ENCODE measurements at places on chromosomes 6 and 20. TPM values are rescaled to one million over a fixed set of nuclear protein-coding genes. Genes with fewer than 3 reads are reported as not detected.

DNA sequence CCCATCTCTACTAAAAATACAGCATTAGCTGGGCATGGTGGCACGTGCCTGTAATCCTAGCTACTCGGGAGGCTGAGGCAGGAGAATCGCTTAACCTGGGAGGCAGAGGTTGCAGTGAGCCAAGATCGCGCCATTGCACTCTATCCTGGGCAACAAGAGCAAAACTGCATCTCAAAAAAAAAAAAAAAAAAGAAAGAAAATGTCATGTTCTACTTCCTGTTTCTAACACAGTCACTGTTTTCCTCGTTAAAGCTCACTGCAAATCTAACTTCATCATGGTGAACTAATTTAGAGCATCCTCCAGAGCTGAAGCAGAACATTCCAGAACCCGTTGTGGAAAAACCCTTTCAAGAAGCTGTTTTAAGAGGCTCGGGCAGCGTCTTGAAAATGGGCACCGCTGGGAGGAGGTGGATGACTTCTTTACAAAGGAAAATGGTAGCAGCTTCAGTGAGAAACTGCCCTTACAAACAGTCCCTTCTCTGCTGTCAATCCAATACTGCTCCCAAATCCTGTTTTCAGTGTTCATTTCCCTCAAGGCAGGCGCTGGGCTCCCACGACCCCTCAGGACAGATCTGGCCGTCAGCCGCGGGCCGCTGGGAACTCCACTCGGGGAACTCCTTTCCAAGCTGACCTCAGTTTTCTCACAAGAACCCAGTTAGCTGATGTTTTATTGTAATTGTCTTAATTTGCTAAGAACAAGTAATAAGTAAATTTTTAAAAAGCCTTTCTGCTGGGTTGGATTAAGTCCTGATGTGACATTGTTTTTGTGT, 12.5 kb downstream of the CTSZ start:
- H3K27ac ChIP-seq, result peak overlapping the region; percentile 7
- no peaks in the 10 kb centered on the region for H3K4me1 ChIP-seq
- DNase-seq, result no peak

Gene INSM1
- polyA plus RNA-seq, result not detected

DNA sequence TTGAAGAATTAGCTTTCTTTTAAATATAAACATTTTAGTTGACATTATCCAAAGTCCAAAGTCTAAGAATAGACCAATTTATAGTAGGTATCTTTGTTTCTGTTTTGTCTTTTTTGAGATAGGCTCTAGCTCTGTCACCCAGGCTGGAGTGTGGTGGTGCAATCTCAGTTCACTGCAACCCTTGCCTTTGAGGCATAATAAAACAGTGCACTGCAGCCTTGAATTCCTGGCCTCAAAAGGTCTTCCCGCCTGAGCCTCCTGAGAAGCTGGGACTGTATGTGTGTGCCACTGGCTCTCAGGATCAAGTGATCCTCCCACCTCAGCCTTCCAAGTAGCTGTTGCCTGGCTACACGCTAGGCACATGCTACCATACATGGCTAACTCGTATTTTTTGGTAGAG, 135.4 kb downstream of the REV3L start:
- H3K4me3 ChIP-seq, result no peak overlapping the region
- no peaks in the 10 kb centered on the region for H3K4me1 ChIP-seq
- H3K36me3 ChIP-seq, result peaks cover 69% of the 10 kb centered on the region
- no peak for DNase-seq

DNA sequence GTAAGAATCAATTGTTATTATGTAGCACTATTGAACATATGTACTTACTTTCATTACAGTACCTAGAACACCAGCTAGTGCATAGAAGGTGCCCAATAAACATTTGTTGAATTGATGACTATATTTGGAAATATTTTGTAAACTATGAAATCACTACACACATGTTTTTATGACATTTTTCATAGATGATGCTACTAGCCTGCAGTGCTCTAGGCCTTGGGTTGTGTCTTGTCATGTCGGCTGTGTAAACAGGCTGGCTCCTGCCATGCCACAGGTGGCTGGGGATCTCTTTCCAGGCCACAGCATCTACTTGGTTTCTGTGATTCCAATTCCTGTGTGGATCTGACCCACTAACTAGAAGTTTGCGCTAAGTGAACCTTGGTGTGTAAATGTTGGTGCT, 43.3 kb upstream of the EDN1 start:
- DNase-seq, result peak; percentile 2
- no peaks in the 10 kb centered on the region for H3K4me1 ChIP-seq
- H3K4me3 ChIP-seq, result no peak overlapping the region
- no peak overlapping the region for H3K27ac ChIP-seq

DNA sequence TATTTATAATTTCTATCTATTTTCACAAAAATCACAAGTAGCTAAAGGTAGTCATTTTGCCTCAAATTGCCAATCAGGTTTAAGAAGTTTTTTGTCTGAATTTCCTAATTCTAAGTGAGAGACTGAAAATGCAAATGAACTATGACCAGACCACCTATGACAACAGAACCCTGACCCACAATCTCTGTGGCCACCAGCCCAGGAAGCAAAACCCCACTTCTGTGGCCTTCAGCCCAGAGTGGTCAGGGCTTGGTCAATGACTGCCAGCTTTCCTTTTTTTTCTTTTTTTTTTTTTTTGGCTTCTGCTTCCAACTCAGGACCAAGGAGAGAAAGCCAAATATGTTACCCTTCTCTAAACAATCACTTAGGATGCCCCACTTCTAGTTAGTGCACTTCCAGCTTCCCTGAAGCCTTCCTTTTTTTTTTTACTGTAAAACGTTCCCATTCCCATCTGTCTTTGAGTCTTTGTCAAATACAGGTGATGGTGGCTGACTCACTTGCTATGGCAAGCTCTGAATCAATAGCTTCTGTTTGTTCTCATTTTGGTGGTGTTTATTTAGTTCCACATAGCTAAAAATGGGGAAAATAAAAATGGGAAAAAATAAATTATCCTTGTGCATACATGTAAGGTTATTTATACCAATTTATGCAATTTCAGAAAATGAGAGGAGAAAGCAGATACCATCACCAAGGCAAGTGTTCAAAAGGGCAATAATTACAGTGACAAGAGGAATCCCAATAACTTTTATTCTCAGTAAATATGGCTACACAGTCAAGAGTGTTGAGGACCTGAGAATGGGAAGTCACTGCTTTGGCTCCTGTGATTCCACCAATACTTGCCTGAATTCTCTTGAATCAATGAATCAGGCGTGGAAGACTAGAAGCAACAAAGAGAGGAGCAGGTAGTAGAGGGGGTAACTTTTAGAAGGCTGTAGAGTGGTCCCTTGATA, 170.3 kb upstream of the PDE7B start:
- no peaks in the 10 kb centered on the region for H3K27me3 ChIP-seq
- no peak overlapping the region for H3K4me3 ChIP-seq
- no peak for DNase-seq
- no peaks in the 10 kb centered on the region for H3K4me1 ChIP-seq

DNA sequence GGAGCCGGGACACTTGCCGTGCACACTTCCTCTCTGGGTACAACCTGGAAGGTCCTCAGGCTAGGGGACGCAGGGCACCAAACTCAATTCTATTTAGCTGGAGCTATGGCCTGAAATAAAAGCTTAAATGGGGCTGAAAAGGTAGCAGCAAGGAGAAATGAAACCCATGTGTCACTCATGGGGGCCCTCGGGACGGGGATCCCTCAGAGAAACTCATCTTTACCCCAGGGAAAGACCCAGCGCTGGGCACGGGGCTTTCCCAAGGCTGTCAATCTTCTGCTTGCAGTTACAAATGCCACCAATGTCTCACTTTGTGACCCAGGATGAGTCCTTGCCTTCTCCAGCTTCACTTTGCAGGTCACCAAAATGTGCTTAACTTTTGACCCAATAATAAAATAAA, 16.5 kb downstream of the SNAI1 start:
- no peaks in the 10 kb centered on the region for H3K36me3 ChIP-seq
- no peaks in the 10 kb centered on the region for H3K27me3 ChIP-seq
- no peak for DNase-seq

Gene COL11A2
- polyA plus RNA-seq, result 0.31 TPM

Gene RSPO3
- polyA plus RNA-seq, result 4.1 TPM

Gene KIAA1755
- 4.0 TPM for polyA plus RNA-seq
